ENCODE measurements at places on chromosomes 6 and 20.

DNA sequence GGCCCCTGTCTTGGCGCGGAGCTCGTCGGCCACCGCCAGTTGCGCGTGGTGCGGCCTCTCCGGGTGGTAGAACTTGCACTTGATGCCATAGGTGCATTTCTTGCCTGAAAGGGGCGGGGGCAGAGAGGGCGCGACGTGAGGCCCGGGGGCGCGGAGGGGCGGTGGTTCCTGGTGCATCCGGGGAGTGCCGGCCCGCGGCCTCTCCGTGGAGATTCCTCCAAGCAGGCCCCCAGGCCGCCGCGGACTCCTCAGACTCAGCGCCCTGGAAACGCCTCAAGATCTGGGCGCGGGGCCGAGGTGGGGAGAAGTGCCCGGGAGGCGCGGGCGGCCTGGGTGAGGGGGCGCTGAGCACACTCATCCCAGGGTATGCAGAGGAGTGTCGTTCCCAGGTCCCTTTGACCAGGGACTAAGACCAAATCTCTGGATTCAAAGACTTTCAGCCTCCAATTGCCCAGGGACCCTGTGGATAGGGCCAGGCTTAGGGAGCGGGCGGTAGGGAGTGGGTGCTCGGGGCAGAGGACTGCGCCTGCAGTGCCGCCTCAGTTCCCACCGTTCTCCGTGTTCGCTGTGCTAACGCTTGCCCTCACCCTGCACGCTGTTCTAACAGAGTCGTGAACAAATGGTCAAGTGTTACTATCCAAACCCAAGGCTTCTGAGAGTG lies 33.3 kb downstream of the ZC3H12D start:
- no peak for DNase-seq

GRCh38 chr6:138572885-138573284 lies 73.6 kb upstream of the NHSL1 start:
- DNase-seq, result no peak

DNA sequence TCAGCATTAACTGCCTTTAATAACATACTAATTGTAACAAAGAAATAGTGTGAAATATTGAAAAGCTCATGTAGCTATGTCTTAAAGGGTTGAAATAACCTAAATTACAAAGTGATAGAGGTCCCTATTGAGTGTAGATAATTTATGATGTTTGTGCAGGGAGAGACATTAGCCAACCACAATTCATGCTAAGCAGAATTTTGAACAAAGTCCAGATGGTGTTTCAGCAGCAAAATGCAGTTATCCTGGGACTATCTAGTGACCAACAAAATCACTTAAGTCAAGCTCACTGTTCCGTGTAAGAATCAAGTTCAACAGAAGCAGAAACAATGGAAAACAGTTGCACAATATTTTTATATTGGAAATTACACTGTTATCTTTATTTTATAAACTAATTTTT lies 218.5 kb downstream of the SIM1 start:
- DNase-seq, result no peak

- no peak for DNase-seq
Observed at GRCh38 chr6:31971279-31971992, 502 bp downstream of the DXO start.
